ENCODE measurements at places on chromosomes 5 and 9. TPM values are rescaled to one million over a fixed set of nuclear protein-coding genes. Genes with fewer than 3 reads are reported as not detected.

TAF1L gene
- total RNA-seq, result not detected

HIGD2A gene
- 88.3 TPM for total RNA-seq

PROB1 gene
- total RNA-seq, result 0.69 TPM

DNA sequence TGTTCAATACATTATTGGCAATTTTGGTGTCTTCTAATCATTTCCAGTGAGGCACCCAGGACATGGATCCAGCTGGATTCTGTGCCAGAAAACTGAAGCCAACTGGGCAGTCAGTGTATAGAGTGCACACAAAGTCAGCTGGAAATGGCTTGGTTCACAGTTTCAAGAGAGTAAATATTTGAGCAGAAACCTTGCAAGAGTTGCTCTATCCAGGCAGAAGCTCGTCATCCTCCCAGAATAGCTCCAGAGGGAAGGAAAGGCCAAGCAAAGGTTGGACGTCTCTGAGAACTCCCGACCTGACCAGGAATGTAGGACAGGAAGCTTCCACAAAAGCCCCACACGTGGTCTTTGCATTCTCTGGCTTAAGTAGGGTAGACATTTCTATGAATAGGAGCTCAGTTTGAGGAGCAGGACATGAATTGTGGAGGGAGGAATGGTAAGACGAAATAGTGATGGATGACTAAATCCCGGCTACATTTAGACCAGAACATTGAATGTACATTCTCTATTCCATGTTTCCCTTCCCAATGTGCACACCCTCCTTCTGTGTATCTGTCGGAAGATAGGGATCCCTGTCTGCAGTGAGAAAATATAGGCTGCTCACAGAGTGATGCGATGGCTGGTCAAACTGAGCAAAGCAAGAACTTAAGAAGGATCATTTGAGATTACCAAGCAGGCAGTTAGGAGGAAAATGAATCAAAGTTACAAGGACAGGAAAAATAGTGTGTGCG, 72.7 kb upstream of the FCN2 start:
- no peak for DNase-seq
- no peak overlapping the region for H3K4me3 ChIP-seq
- peaks cover 1% of the 10 kb centered on the region for H3K27me3 ChIP-seq
- peaks cover 13% of the 10 kb centered on the region for H3K4me1 ChIP-seq

DNA sequence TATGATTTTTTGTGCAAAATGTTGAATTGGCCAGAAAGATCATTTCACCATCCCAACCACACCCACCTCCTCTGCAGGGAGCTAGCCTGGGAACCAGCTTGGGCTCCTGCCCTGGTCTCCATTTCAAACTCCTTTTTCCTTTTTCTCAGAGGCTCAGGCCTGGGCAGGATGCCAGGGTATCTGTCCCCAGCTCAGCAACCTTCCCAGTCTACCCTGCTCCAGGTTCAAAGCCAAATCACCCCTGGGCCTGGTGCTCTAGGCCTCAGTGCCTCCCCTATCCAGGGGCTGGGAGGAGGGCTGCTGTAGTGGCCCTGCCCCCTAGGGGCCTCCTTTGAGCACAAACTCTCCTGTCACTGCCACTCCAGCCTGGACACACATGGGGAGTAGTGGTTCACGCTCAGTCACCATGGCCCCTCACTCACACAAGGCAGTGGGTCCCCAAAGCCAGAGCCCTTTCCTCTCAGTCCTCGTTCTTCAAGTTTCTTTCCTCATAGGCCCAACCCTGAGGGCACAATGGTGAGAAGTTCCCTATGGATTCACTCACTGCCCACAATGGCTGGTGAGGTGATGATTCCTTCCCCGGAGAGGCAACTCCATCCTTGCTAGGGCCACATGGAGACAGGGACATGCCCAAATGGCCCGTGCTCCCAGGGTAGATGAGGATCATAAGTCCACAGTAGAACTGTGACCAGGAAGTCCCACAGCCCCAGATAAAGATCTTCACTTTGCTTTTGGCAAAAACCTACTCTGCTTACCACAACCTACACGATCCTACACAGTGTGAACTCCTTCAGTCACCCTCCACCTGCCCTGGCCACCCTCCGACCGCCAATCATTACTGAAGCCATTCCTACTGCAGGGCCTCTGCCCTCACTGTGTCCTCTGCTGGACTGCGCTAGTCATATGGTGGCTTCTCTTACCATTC, 1.6 kb upstream of the ST6GALNAC4 start:
- peak overlapping the region; percentile 18 for H3K27ac ChIP-seq
- H3K27me3 ChIP-seq, result peaks cover 8% of the 10 kb centered on the region
- peaks cover 20% of the 10 kb centered on the region for H3K4me1 ChIP-seq
- DNase-seq, result no peak

DNA sequence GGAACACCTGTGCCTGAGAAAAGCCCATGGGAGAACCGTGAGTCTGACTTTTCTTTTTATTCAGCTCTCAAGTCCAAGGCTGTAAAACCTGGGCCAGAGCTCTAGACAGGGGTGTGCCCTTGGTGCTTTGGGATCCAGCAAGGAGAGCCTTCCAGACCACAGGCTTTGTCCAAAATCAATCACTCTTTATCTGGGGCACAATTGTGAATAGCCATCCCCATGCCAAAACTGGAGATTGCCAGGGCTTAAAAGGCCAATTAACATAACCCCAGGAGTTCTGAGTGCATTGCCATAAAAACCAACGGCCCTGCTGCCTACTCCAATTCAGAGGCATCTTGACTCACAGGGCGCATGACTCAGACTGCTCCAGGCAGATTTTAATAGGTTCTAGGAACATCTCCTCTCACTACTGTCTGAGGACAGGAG, 391.8 kb downstream of the ARHGEF28 start:
- no peaks in the 10 kb centered on the region for H3K36me3 ChIP-seq
- H3K27ac ChIP-seq, result no peak overlapping the region
- H3K4me3 ChIP-seq, result no peak overlapping the region
- H3K27me3 ChIP-seq, result peaks cover 7% of the 10 kb centered on the region

- no peak for DNase-seq
- H3K4me3 ChIP-seq, result no peak overlapping the region
- H3K4me1 ChIP-seq, result peaks cover 9% of the 10 kb centered on the region
- H3K27me3 ChIP-seq, result no peaks in the 10 kb centered on the region
These were observed 21.5 kb upstream of the KLF9 start for GRCh38 chr9:70435948-70436347.

DNA sequence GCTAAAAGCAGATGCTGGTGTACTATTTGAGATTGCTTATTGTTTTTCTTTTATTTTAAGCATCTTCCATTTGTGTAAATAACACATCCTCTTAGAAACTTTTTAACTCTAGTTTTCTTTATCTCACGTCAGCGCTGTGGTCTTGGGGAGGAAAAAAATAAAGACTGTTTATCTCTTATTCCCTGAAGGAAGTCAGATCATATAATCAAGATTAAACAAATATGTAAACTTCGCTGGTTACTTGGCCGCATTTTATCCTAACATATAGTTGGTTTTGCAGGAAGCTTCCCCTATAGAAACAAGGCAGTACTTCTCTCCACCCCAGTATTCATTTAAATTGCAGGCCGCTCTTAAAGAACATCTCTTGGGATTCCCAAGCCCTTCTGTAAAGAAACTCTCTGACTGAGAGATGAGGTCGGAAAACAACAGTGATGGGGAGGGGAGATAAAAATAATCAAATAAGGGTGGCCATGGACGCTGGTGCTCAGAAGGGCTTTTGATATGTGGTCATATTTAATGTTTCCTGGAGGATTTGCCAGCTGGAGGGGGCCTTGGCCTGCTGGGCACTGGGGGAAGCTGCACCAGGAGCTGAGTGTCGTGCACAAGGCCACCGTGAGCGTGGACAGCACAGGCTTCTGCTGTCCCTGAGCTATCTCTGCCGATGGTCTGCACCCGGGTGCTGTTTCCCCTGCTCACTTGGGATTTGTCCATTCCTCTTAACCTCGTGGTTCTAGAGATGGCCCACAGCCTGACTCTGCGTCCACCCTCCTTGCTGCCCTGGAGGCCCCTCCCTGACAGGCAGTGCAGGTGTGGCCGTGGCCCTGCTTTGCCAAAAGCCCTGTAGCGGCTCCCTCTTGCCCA, 23.8 kb downstream of the NEURL1B start:
- H3K4me3 ChIP-seq, result no peak overlapping the region
- DNase-seq, result no peak
- H3K4me1 ChIP-seq, result peaks cover 32% of the 10 kb centered on the region
- no peaks in the 10 kb centered on the region for H3K36me3 ChIP-seq
